CD4-positive, alpha-beta T cell treated with Interleukin-6 at 100 ng/mL for 8 hours (primary cell): ENCODE measurements at places on chromosomes 4 and X.

- DNase-seq = no peak
These were observed 1.2 kb downstream of the TMEM255A start for GRCh38 chrX:120309873-120310705.

DNA sequence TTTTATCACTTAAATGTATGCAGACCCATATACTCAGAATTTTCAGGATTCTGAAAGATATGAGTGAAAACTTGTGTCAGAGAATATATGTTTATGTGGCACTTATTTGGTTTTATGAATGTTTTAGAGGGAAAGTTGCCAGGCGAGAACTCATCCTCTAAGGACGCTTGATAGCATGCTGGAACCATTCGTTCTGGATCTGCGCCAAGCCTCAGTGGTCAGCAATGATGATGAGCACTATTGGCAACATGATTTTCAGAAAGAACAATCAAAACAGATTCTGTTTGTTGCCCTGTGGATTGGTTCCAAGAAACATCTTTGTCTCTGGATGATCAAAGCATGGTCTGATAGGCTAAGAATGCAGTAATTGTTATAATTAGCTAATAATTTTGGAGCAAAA lies 32.1 kb upstream of the RAPGEF2 start:
- DNase-seq = no peak

DNA sequence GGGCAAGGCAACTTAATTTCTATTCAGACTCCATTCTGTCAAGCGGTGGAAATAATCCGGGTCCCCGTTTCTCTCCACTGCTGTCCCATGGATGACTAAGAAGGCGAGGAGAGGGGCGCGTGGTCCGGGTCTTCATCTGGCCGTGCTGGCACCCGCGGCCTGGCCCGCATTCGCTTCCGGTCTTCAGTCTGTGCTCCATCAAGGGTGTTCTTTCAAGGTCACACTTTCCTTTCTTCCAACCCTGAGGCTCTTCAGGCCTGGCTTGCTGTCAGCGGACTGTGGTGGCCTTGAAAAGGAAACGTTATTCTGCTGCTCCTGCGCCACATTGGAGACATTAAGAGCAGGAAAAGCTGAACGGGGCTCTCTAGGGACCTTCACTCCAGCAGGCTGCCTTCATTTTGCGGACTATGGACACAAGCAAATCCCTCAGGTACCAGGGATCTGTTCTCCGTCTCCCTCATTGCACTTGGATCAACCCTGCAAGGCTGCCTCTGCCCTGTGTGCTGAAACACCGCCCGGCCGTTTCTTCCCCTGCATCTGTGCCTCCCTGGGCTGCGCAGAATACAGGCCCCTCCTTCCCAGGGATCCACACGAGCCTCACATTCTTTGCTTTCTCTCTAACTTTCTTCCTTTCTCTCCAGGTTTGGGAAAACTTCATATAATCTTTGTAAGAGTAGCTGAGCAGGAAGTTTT lies 5.7 kb upstream of the SLC25A4 start:
- no peak for DNase-seq

- no peak for DNase-seq
These were observed 34.9 kb upstream of the STK26 start for GRCh38 chrX:131988236-131988635.

- DNase-seq = peak; percentile 7
These were observed 367.4 kb downstream of the UNC5C start for GRCh38 chr4:95181243-95181995.

DNA sequence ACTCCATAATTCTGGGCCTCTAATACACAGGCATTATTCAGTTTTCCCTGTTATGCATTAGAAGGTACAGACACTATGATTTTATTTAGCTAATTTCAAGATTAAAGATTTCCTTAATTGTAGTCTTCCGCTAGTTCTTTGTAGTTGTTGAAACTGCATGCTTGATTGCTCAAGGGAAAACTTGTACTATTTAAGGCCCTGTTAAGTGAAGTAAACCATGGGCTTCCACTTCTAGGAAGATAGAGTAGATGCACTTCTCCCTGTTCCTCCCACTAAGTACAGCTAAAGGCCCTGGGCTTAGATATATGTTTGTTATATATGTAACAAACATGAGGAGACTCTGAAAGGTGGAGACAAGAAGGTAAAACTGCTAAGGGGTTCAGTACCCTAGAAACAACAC lies 215.8 kb upstream of the LEF1 start:
- DNase-seq = no peak

GRCh38 chrX:37873220-37873619 lies 25.8 kb upstream of the DYNLT3 start:
- no peak for DNase-seq

- no peak for DNase-seq
These were observed 158.5 kb downstream of the NSUN7 start for GRCh38 chr4:40908297-40908696.

DNA sequence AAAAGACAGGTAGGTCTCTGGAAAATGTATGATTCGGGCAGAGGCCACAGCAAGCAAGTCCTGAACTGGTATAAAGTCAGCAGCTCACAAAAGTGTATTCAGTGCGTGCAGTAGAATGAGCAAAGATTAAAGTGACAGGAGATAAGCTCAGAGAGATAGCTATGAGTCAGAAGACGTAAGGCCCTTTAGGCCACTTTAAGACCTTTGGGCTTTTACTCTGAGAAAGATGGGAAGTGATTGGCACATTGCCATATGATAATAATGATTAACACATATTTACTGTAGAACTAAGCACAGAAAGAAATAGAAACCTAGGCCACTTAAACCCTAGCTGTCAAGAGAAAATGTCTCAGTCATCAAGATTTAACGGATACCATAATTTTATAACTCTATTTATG lies 51.7 kb downstream of the TBCK start:
- DNase-seq = no peak

DNA sequence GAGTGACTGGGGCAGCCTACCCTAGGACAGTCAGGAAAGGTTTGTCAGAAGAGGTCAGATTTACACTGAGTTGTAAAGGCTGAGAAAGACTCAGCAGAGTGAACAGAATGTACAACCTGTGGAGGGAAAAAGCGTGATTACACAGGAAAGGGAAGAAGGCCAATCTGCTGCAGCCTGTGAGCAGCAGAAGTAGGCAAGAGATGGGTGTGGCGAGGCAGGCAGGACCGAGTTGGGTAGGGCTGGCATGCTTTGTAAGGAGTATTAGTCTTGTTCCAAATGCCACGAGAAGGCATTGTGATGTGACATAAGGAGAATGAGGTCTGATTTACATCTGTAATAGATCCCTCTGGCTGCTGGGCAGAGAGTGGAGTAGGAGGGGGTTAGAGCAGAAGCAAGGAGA lies 12.6 kb downstream of the SGMS2 start:
- no peak for DNase-seq

- no peak for DNase-seq
These were observed 119.5 kb upstream of the CHRDL1 start for GRCh38 chrX:110915111-110915510.

- DNase-seq = no peak
These were observed 161.6 kb downstream of the SPATA18 start for GRCh38 chr4:52212702-52213101.

DNA sequence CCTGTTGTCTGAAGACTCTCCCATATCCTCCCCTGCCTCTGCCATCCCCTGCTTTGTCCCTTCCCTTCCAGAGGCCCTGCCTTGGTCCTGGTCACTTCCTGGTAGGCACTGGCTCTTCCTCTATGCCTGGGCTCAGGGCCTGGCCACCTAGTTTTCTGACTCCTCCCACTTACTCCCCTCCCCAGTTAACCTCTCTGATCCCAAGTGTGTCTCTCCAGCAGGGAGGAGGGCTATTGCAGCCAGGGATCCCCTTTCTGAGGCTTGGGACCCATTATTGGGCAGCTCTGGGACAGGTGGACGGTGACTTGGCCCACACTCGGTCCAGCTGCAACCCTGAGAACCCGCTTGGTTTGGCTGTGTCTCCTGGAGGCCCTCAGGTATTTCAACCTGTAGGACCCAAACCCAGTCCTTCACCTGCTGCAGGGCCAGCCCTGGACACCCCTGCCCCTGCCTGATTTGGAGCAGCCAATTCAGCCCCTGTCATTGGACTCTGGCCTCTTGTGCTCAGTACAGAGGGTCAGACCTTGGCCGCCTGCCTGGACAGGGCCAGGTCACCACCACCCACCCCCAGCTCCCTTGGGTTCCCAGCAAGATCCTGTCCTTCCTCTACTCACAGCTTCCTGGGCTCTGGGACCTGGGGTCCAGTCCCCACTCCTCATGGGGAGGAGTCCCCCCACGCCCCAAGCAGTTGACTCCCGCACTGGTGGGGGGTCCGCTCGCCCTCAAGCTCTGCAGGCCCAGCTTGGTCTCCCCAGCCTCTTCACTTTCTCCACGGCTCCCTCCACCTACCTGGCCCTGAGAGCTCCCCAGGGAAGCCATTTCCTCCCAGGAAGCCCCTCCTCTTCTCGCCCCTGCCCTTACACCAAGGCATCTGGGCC lies 1.1 kb upstream of the SH3BP2 start:
- DNase-seq = no peak

DNA sequence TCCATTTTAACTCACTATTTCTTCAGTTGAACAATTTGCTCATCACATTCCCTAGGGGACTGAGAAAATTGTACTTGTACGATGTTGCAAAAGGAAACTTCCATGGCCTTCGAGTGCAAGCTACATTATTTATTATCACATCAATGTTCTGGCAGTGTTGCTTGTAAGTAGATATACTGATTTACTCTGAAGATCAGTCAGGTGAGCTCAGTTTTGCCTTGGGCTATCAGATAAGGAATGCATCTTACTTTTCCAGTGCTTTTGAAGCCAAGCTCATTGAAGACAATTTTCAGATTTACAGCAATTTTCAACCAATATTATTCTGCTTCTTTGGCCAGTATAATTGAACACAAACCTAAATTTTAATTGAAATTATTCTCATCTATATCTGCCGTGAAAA lies 1296.9 kb downstream of the RAPGEF2 start:
- no peak for DNase-seq

DNA sequence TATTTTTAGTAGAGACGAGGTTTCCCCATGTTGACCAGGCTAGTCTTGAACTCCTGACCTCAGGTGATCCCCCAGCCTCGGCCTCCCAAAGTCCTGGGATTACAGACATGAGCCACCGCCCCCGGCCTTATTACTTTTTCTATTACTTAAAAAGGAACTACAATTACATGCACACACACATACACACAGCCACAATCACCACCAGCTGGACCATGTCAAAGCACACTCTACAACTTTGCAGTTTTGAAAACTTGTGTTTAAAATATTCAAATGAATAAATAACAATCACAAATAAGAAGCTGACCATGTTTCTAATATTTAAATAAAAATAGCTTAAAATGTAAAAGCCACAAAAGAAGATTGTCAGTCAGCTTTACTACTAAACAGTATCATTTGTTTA lies 23.4 kb downstream of the SLC10A7 start:
- DNase-seq = no peak

- no peak for DNase-seq
These were observed 137.8 kb upstream of the IL1RAPL2 start for GRCh38 chrX:104428231-104428630.

GRCh38 chrX:36401774-36402173 lies 482.2 kb downstream of the CFAP47 start:
- DNase-seq = no peak

- DNase-seq = no peak
These were observed 48.5 kb upstream of the CYSLTR1 start for GRCh38 chrX:78375894-78376293.

DNA sequence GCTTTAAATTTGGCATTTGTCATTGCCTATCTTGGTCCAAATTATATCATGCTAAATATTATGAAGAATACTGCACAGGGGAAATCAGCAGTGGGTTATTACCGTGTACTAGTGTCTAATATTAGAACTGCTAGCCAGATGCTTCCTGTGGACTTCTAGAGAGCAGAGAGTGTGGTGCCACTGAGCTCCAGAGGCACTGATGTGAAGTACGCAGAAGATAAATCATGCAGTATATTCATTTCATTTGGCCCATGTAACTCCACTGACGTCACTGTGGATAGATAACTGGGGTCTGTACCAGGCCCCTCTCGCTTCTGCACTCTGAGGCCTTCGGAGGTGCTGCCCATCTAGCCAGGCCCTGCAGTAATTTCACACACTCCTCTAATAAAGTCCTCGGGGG lies 80.0 kb downstream of the ALPK1 start:
- no peak for DNase-seq

- no peak for DNase-seq
These were observed 656 bp upstream of the GSPT2 start for GRCh38 chrX:51742586-51742985.

DNA sequence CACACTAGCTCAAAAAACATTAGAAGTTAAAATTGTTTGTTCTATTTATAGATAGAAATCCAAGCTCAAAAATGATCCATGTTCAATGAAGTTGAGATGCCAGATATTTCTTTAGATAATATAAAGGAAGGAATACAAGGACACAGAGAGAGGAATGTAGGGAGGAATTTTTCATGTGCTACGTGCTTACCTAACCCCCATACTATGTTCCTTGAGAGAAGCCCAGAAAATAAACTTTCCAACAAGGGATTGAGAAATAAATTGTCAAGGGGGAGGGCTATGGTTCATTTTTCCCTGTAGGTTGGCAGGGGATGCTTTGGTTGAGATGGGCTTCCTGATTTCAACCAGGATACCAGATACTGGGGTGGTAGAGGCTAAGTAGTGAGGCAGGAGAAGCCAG lies 15.6 kb upstream of the ADH5 start:
- DNase-seq = no peak
